Thoracic aorta (tissue), 2 donors: ENCODE measurements at places on chromosomes 6 and 20.

- no peak for DNase-seq
Measured at GRCh38 chr6:17621003-17621402, 20.9 kb downstream of the FAM8A1 start.

DNA sequence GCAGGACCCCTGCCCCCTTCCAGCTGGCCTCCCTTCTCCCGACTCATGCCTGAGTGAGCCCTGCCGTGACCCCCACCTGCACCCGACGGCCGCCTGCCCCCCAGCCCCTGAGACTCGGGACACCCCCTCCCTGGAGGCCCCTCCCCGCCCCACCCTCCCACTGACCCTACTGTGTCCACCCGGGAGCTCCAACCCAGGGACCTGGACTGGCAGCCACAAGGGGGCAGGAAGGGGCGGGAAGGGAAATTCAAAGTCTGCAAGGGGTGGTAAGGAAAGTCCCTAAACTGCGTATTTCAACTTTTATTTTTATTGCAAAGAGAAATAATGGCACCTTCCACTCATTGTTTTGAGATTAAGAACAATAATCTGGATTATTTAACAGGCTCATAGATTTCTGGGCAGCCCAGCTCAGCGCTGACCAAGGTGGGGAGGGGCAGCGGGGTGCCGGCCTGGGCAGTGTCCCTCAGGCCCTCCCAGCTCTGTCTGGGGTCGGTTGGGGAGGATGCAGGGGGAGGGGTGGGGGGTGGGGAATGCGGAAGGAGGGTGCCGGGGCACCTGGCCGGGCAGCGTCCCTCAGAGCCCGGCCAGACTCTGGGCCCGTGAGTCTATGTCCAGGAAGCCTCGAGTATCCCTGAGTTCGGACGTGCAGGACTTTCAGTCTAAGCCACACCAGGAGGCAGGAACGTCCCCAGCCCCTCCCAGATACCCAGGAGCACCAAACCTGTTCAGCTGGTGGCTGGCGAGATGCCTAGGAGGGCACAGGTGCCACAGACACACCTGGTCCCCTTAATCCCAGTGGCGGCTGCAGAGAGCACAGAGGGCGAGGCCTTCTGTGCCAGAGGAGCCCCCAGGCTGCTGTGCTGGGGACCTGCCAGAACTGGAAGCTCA is 1.3 kb upstream of the PTK6 start:
- no peak for DNase-seq

DNA sequence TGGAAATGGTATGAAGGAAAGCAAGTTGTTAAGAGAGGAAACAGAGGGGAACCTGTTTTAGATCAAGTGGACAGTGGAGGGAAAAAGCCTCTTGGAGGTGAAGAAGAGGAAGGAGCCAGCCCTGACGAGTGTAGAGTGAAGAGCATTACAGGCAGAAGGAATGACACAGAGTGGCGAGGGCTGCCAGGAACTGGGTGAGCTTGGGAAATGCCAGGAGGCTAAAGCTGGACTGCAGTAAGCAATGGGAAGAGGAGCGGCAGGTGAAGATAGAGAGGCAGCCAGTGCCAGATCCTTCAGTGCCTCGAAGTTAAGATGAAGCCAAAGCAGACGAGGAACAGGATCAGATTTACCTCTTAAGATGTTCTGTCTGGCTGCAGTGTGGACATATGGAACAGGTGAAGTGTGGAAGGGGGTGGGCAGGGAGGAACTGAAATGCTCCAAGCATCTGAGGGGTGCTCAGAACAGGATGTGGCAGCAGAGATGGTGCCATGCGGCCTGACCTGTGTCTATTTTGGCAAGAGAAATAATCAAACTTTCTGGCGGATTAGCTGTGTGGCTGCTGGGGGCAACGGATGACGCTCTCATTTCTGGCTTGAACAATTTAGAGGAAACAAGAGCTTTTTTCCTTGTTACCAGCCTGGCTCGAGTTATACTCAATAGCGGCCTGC is 748.4 kb downstream of the PTPRT start:
- no peak for DNase-seq

GRCh38 chr6:87397656-87398055 is 10.1 kb upstream of the CFAP206 start:
- no peak for DNase-seq

GRCh38 chr6:6439778-6440177 is 119.3 kb upstream of the F13A1 start:
- DNase-seq: no peak

DNA sequence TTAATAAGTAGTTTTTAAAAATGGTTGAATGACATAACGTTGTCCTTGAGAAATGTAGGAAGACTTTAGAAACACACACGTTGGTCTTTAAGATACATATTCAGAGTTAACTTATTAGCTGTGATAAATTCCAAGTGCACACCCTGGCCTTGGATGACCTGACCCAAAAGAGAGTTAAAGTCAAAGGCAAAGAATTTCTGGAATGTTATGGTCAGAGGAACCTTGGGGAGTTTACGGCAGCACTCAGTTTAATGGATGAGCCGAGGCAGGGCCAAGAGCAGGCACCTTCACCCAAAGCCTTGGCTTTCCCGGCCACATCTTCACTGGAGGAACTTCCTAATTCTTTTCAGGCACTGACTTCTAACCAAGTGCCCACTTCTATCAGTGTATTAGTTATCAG is 200.5 kb downstream of the SMOC2 start:
- DNase-seq: no peak
